ENCODE measurements at places on chromosomes 2 and 18.

GRCh38 chr2:27186613-27187345, 25.1 kb upstream of the ATRAID start:
- no peak for DNase-seq

DNA sequence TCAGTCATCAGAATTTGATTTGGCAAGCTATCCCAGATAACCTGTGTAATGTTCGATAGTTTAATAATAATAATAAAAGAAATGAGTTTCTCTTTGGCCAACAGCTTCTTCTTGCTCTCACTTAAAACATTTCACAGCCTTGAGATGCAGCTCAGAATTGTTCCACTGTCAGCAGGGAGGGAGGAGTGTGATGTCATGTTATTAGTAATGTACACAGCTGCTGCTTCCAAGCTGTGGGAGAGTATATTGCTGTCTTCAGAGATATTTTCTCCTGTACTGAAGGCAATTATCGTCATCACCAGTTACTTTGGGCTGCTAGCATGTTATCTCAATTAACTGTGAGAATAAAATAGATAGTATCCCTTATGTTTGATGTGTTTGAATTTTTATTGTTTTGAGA, 146.9 kb upstream of the MAP3K20 start:
- DNase-seq, result no peak

DNA sequence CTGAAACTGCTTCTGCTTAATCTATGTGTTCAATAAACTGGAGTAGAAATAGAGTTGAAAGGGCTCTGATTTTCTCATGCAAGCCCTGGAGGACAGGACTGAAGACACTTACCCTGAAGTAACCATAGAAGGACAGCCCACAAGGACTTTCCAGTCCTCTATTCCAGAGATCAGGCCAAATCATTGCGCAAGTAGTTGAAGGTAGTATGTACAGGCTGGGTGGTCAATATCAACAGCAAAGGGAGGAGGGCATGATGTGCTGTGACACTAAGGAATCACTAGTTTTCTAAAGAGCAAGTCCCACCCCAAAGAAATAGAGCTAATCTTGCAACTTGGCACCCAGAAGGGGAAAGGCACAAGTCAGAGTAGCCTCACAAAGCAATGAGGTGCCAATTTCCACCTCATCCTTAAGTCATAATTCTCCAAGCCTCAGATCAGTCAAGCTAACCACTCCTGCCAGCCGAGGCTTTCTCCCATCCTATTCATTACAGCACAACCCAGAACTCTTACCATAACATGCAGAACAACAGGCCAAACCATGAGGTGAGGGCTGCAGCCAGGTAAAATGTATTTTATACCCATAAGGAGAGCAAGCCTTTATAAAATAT, 533.5 kb downstream of the TNS1 start:
- no peak for DNase-seq

- DNase-seq, result peak; percentile 96
Observed at GRCh38 chr2:6773007-6773693, 92.6 kb downstream of the CMPK2 start.

DNA sequence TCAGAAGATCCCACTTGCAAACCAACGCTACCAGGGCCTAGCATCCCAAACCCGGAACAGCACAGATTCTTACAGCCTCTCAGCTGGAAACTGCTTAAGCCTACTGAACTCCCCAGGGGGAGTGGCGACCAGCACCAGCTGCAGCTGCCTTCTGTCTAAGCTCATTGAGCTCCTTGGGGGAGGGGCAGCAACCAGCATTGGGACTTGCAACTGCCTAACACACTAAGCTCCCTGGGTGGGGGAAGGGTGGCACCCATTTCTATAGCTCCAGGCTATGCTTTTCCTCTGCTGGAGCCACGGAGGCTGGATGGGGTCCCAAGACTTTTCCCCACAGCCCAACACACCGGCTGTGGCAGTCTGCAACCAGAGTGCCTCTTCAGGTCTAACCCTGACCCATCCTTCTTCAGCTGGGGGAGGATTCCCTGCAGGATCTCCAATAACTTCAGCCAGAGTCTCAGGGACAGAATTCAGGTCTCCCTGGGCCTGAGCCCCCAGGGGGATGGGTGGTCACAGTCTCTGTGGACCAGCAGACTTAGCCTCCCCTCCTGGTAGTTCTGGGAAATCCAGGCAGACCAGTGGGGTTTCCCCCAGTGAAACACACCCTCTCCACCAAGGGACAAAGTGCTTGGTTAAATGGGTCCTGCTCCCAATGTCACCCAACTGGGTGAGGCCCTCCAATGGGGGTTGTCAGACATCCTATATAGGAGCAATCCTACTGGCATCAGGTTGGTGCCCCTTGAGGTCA, 45.9 kb upstream of the ITGA4 start:
- peak; percentile 24 for DNase-seq

GRCh38 chr2:24024996-24025663, 15.2 kb downstream of the MFSD2B start:
- no peak for DNase-seq

DNA sequence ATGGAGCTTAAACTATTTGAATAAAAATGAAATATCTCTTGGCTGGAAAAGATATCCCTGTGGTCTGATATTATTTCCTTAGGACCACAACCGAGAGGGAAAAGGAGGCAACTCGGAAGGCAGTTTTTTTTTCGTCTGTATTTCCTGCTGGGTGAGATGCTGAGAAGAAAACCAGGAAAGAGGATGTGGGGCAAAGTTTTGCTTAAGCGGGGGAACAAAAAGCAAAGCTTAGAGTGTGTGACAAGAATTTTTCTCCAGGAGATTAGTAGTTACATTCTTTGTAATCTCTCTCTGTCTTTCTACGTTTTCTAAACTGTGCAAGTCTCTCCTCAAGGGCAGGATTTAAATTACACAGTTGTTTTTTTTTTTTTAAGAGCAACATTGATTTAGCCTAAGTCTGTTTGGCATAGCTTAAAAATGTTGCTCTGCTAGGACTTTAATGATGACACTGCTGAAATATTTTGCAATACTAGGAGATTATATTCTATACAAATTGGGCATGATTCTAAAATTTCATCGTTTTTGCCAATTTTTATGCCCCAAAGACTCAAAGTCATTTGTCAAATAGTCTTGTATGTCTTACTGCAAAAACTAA, 258.5 kb downstream of the KCNS3 start:
- no peak for DNase-seq

- no peak for DNase-seq
Observed at GRCh38 chr18:9293948-9294347, 40.6 kb upstream of the TWSG1 start.

DNA sequence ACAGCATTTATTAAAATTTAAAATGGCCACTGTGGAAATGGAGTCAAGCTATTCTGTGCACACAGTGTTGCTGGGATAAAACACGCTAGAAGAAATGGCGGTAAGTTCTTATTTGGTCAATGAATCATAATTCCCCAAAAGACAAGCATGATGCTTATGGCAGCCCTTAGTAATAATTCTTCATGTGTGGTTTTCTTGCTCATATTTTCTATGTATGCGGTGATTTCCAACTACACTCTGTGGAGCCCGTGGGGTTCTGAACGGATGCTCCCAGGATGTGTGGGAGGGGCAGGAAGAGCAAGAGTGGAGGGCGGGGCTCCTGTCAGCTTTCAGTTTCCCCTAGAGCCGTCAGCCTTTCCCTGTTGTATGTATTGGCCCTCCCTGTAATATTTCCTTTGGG, 91.7 kb upstream of the RMDN2 start:
- no peak for DNase-seq

DNA sequence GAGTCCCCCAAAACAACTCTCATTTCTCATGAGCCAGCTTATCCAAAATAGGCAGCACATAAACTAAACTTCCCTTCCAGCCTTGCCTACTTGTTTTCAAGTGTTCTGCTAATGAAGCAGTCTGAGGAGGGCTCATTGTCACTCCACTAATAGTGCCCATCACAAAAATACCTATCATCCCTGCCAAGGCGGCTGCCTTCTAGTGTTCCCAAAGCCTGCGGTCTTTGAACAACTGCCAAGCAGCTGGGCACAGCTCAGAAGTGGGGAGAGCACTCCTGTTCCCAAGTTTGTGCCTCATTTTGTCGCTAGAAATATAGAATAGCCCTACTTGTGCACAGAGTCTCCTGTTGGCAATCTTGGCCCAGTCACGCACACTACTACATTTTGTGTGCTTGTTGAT, 50.3 kb downstream of the DTNA start:
- no peak for DNase-seq

- no peak for DNase-seq
Observed at GRCh38 chr18:50726960-50727589, 92.7 kb downstream of the MRO start.

GRCh38 chr18:23578891-23579653, 7.2 kb downstream of the NPC1 start:
- DNase-seq, result no peak

- DNase-seq, result no peak
Observed at GRCh38 chr2:33291278-33292013, 185.0 kb upstream of the RASGRP3 start.

- DNase-seq, result no peak
Observed at GRCh38 chr2:109058191-109058632, 69.2 kb upstream of the EDAR start.

DNA sequence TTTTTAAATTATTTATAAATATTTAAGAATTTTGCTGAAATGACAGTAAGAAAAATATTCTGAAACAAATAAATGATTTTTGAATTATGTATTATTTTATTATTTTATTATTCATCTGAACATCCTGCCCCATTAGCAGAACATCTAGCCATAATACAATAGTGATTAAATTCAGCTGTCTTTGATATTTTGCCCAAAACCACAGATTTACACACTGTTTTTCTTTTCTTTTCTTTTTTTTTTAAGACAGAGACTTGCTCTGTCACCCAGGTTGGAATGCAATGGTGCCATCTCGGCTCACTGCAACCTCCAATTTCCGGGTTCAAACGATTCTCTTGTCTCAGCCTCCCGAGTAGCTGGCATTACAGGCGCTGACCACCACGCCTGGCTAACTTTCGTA, 1.9 kb upstream of the SCYGR1 start:
- DNase-seq, result no peak

DNA sequence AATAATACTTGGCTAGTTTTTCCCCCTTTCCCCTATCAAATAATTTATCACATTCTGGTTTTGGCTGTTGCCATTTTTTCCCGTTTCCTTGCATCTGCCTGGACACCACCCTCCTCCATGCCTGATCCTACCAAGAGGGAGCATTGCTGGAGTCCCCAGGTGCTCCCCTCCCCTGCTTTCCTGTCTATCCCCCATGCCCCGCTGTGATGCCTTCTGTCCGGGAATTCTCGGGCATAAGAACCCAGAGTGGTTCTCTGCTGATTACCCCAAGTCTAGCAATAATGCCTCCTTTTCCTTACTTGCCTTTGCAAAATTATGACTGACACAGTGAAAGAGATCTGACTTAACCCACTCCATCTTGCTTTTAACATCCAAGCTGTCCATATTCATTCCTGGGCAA, 248.0 kb upstream of the PXDN start:
- DNase-seq, result no peak

DNA sequence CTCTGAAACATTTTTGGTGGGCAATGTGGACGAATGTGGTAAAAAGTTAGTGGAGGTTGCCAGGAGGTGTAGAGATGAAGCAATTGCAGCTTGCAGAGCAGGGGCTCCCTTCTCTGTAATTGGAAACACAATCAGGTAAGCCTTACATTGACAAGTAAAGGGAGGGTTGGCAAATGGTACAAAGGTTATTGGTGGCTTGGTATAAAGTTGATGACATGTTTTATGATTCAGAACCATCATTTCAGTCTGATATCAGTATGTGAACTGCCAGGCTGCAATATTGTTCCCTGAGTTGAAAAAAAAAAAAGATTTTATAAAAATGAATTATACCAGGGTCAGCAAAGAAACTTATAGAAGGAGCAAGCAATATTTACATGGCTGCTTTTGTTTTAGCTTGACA, 14.4 kb upstream of the DLX1 start:
- DNase-seq, result no peak

DNA sequence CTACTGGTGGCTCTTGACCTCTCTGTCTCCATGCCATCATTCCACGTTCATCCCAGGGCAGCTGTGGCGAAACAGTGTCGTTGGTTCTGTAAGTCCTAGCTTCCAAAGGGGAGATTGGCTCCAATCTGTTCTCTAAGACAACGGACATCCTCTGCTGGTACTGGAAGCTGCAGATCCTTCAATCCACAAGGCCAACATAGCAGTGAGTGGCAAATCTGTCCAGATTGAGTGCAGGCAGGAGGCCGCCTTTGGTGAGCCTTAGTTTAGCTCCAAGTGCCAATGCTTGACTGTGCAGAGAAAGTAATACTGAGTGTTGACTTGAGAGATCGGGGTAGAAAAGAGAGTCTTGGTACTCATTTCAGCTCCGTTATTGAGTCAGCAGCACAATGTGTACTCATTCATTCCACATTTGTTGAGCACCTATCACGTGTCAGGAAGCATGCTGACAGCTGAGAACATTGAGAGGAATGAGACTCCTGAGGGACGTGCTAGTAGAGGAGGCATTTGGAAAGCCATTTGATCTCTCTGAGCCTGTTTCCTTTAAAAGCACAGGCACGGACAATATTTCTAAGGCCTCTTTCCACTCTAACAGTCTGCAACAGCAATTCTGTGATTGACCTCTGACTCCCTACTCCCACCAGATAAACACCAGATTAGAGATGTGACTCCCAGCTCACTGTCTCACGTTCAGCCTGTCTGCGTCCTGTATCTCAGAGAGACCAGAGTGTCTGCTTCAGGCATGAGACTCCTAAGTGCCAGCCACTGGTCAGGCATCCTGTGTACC, 306.0 kb downstream of the CLIP4 start:
- DNase-seq, result no peak

DNA sequence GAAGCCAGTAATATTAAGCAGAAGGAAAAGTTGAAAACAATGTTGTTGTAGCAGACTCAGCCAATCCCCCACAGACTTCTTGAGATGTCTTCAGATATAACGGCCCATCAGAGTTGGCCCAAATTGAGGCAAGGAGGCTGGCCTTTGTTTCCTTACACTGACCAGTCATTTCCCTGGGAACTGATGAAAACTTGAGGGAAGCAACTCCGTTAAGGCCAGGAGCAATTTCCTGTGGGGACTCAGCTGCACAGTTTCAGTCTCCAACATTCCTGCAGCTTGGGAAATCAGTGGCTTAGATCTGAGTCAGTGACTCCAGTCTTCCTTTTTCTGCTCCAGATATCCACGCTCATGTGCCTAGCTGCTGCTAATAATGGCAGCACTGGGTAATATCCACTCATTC, 75.7 kb downstream of the FTCDNL1 start:
- no peak for DNase-seq

GRCh38 chr2:150705767-150706166, 218.3 kb upstream of the RND3 start:
- DNase-seq, result no peak

- DNase-seq, result peak; percentile 53
Observed at GRCh38 chr2:56008661-56009431, 85.3 kb upstream of the EFEMP1 start.

- DNase-seq, result no peak
Observed at GRCh38 chr2:112834396-112835037, 2.1 kb downstream of the IL1B start.
